ENCODE measurements at places on chromosomes 7 and 10. TPM values are rescaled to one million over a fixed set of nuclear protein-coding genes. Genes with fewer than 3 reads are reported as not detected.
A peak's percentile ranks its signal among the peaks of the same experiment; 100 is the strongest.

- H3K4me3 ChIP-seq: no peak overlapping the region
- H3K4me1 ChIP-seq: peaks cover 23% of the 10 kb centered on the region
- no peak for DNase-seq
- no peaks in the 10 kb centered on the region for H3K36me3 ChIP-seq
- no peak overlapping the region for H3K27ac ChIP-seq
These were observed 8.7 kb upstream of the SP8 start for GRCh38 chr7:20795361-20795760.

DNA sequence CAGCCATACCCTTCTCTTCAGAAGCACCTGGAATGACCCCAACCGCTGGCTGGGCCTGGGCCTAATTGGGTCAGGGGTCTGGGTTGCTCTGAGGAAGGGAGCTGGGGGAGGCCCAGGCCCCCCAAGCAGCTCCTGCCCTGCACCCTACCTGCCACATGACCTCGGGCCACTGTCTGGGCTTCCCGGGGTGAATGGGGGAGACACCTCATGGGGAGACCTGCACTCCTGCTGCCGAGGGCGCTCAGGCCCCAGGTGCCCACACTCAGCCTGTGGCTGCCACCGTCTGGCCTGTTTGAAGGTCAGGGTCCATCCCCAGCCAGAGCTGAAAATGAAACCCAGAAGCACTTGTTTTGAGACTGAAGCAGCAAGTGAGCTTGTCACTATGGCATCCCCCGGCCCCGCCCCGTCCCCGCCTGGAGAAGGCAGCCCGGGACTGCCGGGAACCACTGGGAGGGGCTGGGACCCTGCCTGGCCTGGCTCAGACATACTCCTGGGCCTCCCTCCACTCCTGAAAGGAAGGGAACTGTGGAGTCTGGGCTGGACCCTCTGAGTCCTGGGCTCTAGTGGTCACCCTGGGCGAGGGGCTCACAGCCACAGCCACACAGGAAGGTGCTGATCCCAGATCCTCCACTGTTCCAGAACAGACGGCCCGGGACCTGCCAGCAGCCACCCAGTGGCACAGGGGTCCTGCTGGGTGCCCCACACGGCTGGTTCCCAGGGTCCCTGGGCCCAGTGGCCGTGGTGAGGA, 7.4 kb upstream of the MICALL2 start:
- H3K36me3 ChIP-seq: peaks cover 22% of the 10 kb centered on the region
- peaks cover 42% of the 10 kb centered on the region for H3K4me1 ChIP-seq
- H3K27ac ChIP-seq: peak overlapping the region; percentile 79
- DNase-seq: peak; percentile 93
- no peak overlapping the region for H3K4me3 ChIP-seq

Gene SLC25A13
- 47.3 TPM for total RNA-seq

GRCh38 chr10:32253276-32253675, 93.7 kb downstream of the EPC1 start:
- H3K27ac ChIP-seq: no peak overlapping the region
- H3K36me3 ChIP-seq: no peaks in the 10 kb centered on the region
- DNase-seq: peak; percentile 32
- H3K4me1 ChIP-seq: peaks cover 8% of the 10 kb centered on the region
- no peak overlapping the region for H3K4me3 ChIP-seq
- no peaks in the 10 kb centered on the region for H3K27me3 ChIP-seq

- H3K36me3 ChIP-seq: no peaks in the 10 kb centered on the region
- H3K4me3 ChIP-seq: no peak overlapping the region
- DNase-seq: no peak
These were observed 227.2 kb downstream of the MTERF1 start for GRCh38 chr7:91653286-91653685.
